Bone marrow (tissue), 2 donors: ENCODE measurements at places on chromosomes 3 and 15.

DNA sequence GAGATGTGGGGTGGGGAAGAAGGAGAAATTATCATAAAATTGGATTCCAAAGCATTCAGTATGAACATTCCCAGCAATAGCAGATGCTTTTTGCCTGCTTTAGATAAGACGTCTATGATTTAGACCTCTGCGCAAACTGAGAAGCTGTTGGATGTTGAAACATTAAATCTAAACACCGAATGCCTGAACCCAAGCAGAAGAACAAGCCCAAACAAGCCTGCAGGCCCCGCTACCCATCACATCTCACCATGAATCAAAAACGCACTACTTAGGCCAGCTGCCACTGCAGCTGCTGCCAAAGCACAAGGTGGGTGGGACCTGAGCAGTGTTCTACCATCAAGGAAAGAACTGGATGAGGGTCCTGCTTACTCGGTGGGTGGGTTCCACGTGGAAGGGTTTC lies 24.4 kb upstream of the THBS1 start:
- no peak for DNase-seq

- no peak for DNase-seq
Observed at GRCh38 chr15:73323956-73324355, 44.8 kb downstream of the HCN4 start.

DNA sequence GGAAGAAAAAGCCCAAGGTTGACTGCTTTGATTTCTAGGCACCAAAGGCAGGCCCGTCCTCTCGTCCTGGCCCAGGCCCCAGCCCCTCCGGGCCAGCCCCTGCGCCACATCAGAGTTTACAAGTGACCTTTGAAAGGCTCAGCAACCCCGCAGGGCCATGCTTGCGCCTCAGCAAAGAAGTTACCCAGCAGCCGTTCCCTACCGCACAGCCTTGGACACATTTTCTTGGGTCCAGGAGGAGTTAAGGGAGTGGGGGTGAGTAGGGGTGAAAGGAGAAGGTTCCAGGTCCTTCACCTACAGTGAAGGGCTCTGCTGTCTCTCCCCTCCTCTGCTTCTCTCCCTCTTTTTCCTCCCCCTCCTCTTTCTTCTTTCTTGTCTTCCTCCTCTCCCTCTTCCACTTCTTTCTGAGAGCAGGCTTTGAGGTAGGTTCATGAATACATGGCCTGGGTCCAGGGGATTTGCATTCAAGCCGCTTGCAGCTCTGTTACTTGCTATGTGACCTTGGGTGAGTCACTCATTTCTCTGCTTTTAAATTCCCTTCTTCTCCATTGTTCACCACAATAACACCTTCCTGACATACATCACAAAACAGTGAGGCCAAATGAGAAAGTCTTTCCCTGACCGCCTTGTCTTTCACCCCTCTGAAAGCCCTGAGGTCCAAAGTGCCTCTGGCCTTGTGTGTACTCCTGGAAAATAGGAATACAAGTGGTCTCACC lies 223.3 kb upstream of the TPRG1 start:
- no peak for DNase-seq

GRCh38 chr15:76503121-76503520 lies 166.5 kb downstream of the ISL2 start:
- no peak for DNase-seq

DNA sequence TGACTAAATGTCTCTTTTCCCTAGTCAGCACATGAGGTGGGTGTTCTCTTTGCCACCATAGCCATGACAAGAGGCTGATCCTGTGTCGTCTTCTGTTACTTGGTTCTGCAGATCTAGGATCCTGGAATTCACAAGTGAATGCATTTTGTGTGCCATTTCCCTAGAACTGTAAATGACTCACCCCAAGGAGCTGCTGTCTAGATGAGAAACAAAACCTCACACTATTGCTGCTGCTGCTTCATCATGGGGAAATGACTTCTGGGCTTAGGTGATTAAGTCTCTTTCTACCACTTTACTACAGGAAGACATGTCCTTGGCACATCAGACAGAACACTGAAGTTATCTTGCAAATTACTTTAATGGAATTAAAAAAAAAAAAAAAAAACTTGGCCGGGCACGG lies 54.9 kb downstream of the SLCO3A1 start:
- DNase-seq = no peak

DNA sequence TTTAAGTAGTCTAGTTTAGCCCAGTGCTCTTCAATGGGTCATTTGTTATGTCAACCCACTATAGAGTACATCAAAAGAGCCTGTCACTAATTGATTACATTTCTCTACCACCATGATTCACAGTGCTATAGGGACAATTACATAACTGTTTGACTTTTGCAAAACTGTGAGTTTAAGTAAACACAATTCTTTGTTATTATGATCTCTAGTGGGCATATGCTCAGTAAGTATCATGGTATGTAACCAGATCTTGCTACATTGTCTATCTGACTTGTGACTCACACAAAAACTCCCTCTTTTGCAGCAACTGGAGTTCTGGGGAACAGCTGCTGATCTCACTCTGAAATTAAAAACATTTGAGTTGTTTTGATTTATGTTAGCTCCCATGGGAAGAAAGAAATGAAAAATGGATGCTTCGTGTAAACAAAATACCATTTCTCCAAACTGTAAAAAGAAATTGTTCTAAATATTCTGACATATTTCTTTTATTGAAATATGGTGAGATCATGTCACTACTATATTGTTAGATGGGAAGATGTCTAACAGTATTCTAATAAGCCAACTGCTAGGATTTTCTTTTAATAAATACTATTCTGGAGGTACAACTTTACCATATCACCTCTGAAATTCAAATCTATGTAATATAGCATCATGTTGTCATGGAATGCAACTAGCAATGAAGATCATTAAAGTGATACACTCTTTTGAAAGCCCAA lies 470.4 kb downstream of the ROBO1 start:
- no peak for DNase-seq

DNA sequence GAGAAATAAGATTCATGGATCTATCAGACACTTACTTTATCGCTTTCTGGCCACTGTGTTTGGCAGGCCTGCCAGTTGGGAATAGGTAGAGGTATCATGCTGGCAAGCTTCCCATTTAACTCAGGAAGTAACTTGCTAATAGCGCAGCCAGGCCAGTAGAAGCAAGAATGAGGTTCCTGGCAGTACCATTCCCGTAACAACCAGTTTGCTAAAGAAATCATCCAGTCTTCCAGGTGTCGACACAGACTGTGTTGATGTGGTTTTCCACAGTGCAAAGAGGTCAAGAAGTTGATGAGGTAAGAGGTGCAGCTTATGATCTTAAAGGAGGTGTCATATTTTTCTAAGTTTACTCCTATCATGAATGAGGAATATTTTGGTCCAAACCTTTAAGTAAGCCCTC lies 46.2 kb downstream of the DPH6 start:
- DNase-seq = no peak

DNA sequence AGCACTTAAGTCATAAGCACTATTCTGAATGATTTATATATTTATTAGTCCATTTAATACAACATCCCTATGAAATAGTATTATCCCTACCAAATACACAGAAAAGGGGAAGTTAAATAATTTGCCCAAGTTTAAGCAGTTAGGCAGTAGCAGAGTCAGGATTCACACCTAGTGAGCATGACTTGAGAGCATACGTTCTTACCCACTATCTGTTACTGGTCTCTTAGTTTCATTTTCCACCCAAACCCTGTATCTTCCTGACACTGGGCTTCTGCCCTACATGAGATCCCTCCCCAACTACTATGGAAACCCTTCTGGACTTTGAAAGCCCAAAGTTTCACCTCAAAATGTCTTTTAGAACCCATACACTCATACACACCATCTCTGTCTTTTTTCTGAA lies 4.4 kb upstream of the ATOSA start:
- DNase-seq = no peak

DNA sequence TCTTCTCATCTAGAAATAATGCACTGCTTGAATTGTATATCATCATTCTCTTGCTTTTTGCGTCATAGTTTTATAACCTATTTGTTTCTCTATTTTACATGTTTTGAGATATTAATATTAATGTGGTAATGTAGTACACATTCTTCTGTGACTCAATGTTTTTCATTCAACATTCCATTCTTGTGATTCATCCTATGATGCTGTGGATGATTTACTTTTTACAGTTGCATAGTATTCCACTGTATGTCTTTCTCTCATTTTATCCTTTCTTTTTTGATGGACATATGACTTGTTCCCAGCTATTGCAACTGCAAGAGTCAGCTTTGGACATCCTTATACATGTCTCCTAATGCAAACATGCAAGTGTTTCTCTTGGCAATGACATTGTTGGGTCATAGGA lies 20.6 kb upstream of the VEPH1 start:
- DNase-seq = no peak

DNA sequence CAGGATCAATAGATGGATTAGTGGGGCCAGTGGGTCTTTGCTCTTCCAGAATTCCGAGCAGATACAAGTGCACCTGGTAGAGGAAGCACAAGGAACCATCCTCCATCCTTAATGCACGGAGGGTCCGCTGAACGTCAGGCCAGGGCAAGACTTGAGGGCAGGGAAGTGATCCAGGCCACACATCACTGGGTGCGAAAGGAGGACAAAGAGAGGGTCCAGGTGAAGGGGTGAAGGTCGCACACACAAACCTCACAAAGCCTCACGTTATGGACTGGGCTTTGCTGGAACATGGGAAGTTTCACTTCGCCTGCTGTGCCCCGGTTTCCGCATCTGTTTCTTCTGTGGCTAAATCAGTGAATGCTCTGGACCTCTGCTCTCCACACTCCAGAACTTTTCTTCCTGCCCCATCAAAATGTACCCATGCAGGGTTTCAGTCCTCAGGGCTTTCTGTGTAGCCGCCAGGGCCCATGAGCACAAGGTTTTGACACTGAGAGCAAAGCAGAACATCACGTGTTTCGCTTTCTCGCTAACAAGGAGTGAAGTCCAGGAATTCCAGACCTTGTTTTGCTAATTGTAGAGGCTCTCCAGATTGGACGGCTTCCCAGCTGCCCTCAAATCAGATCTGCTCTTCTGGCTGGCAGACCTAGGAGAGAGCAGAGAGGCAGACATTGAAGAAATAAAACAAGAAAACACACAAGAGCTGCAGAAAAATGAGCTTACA lies 56.3 kb downstream of the KLF15 start:
- no peak for DNase-seq

DNA sequence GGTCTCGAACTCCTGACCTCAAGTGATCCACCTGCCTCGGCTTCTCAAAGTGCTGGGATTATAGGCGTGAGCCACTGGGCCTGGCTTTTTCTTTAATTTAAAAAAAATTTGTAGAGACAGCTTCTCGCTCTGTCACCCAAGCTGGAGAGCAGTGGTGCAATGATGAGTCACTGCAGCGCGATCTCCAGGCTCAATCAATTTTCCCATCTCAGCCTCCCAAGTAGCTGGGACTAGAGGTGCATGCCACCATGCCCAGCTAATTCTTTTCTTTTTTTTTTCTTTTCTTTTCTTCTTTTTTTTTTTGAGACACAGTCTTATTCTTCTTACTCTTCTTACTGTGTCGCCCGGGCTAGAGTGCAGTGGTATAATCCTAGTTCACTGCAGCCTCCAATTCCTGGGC lies 19.8 kb downstream of the TUBGCP4 start:
- no peak for DNase-seq
